NCI-H2081 treated with DMSO at 0.1 percent for 48 hours (cell line): ENCODE measurements at places on chromosomes 4 and X.

GRCh38 chrX:274904-275475 lies 6.2 kb upstream of the PLCXD1 start:
- DNase-seq: no peak

GRCh38 chr4:105630670-105631655 lies 77.5 kb downstream of the INTS12 start:
- DNase-seq: no peak

- no peak for DNase-seq
Measured at GRCh38 chr4:36325926-36326325, 44.5 kb downstream of the DTHD1 start.

DNA sequence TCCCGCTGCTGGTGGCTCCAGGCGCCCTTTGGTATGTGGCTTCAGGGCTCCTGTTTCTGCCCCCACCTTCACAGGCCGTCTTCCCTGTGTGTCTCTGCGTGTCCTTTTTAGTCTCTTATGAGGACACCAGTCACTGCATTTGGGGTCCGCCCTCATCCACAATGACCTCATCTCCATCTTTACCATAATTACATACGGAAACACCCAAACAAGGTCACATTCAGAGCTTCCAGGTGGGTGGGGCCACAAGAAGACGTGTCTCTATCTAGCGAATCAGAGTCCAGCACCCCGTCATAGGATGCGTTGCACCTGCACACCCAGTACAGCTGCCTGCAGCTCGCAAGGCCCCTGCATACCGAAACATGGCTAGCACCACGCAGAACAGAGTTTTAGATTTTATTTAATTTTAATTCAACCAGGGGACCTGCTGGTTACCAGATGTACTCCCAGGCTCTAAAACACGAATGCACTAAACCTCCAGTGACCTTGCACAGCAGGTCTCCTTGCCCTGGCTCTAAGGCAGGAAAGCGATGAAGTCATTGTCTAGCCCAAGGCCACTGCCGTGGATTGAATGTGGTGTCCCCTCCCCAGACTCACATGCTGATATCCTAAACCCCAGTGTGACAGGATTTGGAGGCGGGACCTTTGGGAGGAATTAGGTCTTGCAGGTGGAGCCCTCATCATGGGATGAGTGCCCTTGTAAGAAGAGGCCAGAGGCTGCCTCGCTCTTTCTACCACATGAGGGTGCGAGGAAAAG lies 30.3 kb downstream of the ABLIM2 start:
- no peak for DNase-seq

DNA sequence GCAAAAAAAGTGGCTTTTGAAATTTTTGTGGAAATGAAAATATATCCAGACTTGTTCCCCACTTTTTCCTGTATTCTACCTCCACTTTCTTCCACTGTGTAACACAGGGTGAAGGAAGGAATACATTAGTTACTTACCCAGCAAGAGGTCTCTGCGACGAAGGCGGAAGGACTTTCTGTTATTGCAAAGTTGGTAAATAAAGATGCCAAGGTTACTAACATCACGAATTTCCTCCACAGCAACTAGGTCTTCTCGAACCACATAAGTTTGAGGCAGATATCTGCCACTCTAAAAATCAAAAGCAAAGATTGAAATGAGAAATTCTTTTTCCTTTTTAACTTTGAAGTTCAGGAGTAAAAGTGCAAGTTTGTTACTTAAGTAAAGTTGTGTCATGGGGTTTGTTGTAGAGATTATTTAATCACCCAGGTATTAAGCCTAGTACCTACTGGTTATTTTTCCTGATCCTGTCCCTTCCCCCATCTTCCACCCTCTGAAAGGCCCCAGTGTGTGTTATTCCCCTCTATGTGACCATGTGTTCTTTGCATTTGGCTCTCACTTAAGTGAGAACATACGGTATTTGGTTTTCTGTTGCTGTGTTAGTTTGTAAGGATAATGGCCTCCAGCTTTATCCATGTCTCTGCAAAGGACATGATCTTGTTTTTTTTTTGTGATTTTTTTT lies 5.8 kb downstream of the ITM2A start:
- no peak for DNase-seq

DNA sequence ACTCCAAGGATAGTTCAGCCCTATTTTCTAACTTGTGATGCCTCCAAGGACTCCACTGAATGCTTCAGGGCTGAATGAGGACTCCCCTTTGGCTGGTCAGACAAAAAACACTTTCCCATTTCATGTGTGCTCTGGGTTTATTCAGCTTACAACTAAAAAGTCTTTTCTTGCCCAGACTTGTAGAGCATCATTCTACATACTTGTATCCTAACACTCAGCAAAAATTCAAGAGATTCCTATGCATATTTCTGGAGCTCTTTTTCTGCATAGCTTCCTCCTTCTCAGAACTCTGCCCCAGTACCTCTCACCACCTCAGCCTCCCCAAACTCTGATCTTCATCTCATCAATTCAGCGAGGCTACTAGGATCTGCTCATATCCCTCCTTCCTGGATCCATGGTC lies 22.2 kb upstream of the KLF3 start:
- no peak for DNase-seq

- DNase-seq: no peak
Measured at GRCh38 chrX:85114776-85115175, 111.1 kb downstream of the APOOL start.

DNA sequence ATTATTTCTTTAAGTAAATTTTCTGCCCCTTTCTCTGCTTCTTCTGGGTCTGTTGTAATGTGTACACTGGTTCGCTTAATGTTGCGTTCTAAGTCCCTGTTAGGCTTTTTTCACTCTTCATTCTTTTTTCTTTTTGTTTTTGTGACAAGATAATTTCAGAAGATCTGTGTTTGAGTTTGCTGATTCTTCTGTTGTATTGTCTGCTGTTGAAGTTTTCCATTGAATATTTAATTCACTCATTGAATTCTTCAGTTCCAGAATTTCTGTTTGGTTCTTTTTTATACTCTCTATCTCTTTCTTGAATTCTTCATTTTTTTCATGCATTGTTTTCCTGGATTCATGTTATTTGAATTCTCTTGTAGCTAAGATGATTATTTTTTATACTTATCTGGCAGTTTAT lies 66.3 kb upstream of the NUDT6 start:
- DNase-seq: no peak

- DNase-seq: peak; percentile 9
Measured at GRCh38 chr4:115332078-115332477, 218.7 kb upstream of the NDST4 start.

DNA sequence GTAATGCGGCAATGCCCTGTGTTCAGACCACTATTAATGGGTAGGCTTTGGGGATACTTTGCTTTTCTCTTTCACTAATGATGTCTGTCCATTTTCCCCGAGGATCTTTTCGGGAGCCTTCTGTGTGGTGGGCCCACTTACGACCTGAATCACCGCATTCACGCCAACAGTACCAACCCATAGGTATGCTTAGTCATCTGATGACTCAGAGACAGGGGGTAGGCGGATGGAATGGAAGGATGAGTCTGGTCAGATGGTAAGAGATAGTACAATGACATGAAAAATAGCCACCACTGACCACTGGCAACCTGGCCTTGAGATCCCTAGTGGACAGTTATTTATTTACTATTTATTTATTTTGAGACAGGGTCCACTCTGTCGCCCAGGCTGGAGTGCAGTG lies 76.0 kb upstream of the DHRSX start:
- DNase-seq: no peak

- DNase-seq: no peak
Measured at GRCh38 chr4:116913451-116913850, 171.9 kb downstream of the TRAM1L1 start.

GRCh38 chr4:2042204-2042946 lies 16.8 kb upstream of the NAT8L start:
- DNase-seq: no peak

DNA sequence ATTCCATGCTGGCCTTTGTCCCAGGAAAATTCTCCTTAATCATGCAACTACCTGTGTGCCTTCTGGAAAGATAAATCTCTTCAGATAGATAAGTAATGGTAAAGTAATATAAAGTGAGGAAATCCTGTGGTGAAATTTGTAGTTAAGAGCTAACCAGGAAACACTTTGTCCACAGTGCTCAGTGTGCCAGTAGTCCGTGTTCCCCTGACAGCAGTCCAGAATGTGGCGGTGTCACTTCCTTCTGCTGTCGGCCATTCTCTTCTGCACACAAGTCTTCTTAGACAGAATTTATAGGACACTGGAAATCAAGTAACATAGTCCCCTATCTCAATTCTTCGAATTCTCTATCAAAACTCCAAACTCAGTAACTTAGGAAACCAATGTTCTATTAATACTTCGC lies 5.7 kb upstream of the CXXC4 start:
- DNase-seq: no peak

DNA sequence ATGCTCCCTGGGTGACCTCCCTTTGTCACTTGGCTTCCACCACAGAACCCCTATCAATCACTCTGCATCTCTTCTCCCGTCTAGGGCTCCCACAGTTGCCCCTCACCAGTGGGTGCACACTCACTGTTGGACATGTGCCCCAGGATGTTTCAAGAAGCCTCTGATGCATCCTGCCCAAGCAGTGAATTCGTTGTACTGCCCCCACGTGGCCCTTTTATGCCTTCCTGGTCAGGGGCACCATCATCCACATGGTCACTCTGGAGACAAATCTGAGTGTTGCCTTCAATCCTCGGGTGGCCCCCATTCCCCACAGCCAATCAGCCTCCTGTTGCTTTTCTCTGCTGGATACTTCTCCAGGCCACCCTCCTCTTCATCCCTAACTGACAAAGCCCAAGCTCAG lies 12.2 kb downstream of the ITIH6 start:
- DNase-seq: no peak

- DNase-seq: peak; percentile 15
Measured at GRCh38 chr4:40289366-40290188, 45.6 kb upstream of the CHRNA9 start.

DNA sequence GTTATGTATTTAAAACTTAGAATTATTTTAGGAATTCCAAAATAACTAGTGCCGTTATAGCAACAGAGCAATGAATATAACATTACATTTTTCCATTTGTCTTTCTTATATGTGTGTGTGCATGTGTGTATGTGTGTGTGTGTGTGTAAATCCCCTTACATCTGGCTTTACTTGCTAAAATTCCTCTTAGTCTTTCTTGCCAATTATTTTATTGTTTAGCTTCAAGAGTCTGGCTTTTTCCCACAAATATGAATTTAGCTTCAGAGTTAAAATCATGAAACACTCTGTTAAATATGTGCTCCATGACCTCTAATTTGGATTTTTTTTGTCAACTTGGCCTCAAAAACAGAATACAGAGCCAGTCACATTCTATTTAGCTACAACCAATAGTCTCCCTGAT lies 18.9 kb downstream of the FGF13 start:
- DNase-seq: no peak

DNA sequence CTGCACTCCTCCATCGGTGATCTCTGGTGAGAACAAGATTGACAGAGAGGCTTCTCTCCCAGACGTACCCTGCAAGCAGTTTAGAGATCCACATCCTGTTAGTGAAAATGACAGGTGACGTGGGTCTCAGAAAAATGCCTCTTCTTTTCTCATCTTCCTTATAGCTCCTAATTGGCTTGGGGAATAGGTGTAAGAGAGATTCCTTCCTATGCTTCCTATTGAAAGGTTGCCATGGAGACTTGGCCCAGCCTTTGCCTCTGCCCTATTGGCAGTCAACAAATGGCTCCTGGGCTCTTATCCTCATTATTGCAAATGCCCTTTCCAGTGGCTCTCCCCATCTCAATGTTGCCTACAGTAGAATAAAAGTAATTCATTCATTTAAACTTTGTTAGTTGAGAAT lies 26.5 kb upstream of the DGKK start:
- no peak for DNase-seq

DNA sequence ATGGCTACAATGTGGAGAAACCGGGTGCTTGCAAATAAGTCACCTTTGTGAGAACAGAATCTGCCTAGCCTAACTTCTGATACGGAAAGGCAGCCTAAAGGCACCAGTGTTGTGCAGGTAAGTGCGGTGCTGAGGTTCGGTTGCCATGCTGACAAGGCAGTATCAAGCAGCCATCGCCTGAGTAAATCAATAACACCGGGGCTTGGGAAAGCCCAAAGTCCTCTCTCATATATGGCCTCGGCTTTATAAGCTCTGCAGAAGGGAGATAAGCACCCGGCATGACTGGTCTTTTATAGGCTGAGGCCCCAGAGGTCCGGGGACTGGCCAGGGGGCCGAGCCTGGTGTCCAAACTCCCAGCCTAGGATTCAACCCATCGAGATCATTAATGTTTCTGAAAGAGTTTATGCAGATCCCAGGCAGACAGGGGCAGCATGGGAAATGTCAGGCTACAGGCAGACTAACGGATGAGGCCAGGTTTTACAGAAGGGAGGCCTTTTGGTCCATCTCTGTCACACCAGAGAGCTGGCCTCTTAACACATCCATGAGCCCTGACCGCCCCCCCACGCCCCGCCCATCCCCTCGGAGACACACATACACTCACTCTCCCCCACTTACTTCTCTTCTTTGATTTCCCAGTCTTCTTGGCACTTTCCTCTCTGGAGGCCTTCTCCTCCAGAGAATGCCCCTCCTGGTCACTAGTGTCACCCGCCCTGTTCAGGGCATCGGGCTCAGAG lies 38.5 kb downstream of the ELF4 start:
- no peak for DNase-seq

DNA sequence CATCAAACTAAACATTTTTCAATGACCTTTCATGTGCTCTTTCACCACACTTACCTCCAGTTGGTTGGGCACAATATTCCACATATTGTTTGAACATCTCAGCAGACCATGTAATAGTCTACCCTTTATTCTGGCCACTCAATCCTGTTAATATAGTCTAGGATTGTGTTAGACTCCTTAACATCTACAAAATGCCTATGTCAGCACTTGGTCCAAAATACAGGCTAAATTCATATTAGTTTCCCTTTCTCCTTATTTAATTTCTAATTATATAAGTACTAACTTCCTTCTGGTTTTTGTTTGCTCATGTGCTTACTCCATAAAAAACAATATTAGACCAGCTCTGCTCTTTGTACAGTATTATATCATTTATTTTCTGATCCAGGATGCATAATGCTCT lies 21.1 kb downstream of the MEPE start:
- DNase-seq: no peak

DNA sequence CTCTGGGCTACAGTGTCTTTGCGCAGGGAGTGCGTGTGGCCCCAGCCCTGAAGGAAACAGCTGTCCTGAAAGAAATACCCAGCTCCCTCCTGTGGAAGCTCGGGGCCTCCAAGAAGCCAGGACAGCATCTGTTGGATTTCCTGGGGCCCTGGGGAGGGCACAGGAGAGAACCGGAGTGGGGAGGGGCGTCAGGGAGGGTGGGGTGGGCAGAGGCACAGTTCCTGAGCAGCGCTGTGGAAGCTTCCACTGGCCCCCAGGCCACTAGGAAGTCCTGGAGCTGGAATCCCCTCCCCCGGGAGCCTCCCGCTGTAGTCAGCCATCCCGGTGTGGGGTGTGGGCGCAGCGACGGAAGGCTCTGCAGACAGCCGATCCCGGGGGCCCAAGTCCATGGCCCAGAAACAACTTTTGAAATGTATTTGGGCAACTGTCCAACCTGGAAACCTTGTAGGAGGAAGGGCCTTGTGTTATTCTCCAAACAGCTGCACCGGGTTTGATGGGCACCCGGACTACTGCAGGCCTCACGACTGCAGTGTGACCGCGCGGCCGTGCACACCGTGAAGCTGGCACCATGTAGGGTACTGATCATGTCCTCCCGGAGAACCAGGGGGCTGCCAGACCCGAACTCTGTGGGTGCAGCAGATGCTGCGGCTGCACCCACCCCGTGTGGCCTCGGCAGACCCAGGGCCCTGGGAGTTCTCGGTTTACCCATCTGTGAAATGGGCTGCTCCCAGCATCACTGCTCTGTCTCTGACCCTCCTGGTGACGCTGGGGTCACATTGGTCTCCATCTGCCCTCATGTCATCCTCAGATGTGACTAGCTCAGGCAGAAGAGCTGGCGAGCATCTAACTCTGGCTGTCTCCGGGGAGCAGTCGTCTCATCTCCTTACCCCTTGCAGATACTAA lies 68.5 kb upstream of the HMX1 start:
- DNase-seq: no peak
